CD4-positive, alpha-beta T cell treated with Interleukin-15 for 1 hour (primary cell): ENCODE measurements at places on chromosomes 2 and 18.

- DNase-seq: no peak
Observed at GRCh38 chr2:39140322-39140847, 19.5 kb upstream of the SOS1 start.

GRCh38 chr2:29723255-29724001 is 198.0 kb downstream of the ALK start:
- DNase-seq: no peak

DNA sequence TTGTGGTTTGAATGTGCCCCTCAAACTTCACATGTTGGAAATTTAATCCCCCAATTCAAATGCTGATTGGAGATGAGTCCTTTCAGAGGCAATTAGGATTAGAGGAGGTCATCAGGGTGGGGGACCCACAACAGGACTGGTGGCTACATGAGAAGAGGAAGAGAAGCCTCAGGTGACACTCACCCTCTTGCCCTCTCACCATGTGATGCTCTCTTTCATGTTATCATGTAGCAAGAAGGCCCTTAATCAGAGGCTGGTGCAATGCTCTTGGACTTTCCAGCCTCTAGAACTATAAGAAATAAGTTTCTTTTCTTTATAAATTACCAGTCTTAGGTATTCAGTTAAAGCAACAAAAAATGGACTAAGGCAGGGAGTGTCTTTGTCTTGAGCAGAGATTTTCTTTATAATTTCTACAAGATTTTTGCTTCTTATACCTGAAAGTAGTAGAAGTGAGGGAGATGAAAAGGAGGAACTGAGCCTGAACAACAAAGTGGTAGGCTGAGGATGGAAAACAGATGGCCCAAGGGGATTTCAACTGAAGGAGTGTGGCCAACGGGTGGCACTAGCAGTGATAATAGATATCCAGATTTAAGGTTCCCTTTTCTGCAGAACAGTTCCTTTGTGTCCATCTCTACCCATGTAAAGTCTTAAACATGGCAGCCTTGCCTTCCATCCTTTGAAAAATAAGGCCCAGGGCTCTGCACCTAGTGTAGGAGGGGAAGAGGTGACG is 49.2 kb upstream of the TGIF1 start:
- no peak for DNase-seq

DNA sequence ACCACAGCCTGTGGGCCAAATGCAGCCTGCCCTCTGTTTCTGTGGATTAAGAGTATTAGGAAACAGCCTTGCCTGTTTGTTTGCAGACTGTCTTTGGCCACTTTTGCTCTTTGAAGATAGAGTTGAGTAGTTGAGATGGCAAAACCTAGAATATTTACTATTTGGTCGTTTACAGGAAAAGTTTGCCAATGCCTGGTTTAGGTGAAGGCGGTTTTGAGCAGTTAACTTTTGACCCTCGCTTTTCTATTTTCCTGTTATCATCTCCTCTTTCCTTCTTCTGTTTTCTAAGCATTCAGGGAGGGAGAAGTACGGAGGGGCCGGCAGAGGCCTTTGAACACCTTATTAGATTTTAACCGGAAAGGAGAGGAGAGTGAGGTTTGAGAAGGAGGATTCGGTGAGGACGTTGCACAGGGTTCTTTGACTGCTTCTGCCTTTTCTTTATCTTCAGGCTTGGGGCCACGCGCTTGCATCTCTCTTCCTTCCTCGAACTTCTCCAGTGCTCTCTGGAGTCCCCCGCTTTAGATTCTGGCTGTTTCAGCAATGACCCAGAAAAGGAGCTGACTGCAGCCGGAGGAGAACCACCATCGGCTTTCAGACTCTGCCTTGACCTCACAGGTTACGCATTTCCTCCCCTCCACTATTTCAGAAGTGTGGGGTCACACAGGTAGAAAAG is 39.2 kb downstream of the IL1R2 start:
- DNase-seq: no peak

DNA sequence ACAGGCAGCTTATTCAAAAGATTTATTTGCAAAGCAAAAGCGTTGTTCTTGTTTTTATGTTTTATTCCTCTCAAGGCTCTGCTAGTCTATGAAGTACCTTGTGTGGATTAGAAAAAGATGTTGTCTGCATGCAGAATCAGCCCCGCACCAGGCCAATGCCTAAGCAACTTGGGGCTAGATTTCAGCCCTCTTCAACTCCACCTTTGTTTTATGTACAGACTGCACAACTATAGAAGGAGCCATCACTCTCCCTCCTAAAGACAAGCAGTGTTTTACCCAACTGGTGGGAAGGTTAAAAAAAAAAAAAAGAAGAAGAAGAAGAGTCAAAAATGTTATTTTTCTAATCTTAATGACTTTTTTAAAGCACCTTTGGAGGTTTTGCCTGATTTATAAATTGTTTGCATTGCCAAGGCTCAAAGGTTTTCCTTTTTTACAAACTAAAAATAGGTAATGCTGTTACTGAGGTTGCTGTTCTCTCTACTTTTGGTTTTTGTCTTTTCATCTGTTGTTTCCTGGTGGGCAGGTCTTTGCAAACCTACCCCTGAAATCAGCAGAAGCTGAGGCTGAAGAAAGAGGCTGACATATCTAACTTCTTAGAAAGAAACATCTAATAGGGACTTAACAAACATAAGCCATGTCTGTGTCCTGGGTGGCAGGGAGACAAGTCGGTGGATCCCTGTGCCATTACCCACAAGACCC is 164.0 kb downstream of the SLC39A10 start:
- no peak for DNase-seq

- no peak for DNase-seq
Observed at GRCh38 chr18:41323044-41323443, 632.0 kb upstream of the PIK3C3 start.

DNA sequence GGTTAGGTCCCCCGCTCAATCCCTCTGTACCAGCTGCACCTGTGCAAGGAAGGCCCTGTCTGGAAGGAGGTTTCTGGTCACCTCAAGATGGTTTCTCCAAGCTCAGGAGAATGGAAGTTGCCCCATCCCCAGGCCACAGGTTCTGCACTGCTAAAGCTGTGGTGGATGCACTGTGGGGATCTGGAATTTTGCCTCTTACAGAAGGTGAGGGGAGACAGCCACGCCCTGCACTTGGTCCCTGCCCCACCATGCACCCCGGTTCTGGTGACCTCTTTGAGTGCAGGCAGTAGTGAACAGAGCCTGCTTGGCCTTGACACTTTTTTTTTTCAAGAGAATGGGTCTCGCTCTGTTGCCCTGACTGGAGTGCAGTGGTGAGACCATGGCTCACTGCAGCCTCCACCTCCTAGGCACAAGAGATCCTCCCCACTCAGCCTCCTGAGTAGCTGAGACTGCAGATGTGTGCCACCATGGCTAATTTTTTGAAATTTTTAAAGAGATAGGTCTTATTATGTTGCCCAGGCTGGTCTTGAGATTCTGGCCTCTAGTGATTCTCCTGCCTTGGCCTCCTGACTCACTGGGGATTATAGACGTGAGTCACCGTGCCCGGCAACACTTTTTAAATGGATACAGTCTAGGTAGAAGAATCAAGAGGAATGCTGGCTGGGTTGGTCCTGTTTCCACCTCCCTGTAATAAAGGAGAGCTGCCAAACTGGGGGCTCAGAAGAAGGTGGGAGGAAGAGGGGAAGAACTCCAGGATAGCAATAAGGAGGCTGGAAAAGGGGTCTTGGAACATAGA is 5.8 kb upstream of the NT5DC4 start:
- DNase-seq: no peak

GRCh38 chr18:48982266-48982665 is 31.5 kb upstream of the SMAD7 start:
- DNase-seq: no peak

GRCh38 chr2:942775-943460 is 7.7 kb upstream of the SNTG2 start:
- DNase-seq: no peak

GRCh38 chr2:15127876-15128275 is 433.3 kb downstream of the NBAS start:
- no peak for DNase-seq

- DNase-seq: no peak
Observed at GRCh38 chr2:83850071-83850725, 608.9 kb downstream of the SUCLG1 start.

GRCh38 chr2:157821519-157822131 is 54.5 kb downstream of the ACVR1 start:
- DNase-seq: no peak

DNA sequence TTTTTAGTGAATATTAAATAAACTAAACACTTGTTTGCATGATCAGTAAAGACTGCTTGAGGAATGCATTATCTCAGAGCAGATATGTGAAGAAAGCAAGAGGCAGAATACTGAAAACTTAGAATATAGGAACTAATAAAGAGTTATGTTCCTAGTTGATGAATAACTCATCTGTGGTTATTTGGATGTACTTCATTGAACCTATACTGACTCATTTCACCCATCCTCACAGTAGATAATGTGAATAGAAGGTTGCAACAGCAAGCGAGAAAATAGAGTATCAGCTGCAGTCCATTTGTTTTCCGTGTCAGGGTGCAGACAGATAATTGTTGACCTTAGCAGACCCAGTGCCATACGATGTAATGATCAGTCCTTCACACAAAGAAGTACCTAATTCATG is 945.7 kb upstream of the LRRTM1 start:
- no peak for DNase-seq

DNA sequence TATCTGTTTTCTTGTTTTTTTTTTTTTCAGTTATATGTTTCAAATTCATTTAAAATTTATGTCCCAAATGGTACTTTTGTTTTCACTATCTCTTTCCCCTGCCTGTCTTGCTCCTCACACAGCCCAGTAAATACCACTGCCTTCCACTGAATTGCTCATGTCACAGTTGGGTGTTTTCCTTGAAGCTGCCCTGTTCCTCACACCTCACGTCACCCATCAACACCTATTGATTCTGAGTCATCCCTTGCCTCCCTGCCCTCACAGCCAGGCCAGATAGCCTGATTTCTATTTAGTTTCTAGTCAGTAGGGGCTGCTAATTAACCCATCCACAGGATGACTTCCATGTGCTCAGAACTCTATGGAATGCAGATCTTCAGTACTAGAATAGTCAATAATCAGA is 25.3 kb downstream of the FSHR start:
- DNase-seq: no peak

- DNase-seq: no peak
Observed at GRCh38 chr18:27956001-27956640, 220.8 kb downstream of the CDH2 start.

- DNase-seq: no peak
Observed at GRCh38 chr18:55317324-55317723, 270.7 kb downstream of the TCF4 start.

- no peak for DNase-seq
Observed at GRCh38 chr2:18924886-18925285, 335.5 kb upstream of the NT5C1B start.
